ENCODE measurements at places on chromosomes 11 and 22. TPM values are rescaled to one million over a fixed set of nuclear protein-coding genes. Genes with fewer than 3 reads are reported as not detected.

Gene TTC28
- 3.7 TPM for total RNA-seq

Gene NCR3LG1
- 1.1 TPM for total RNA-seq

Gene TMEM151A
- not detected for total RNA-seq

Gene OMP
- not detected for total RNA-seq

Gene KCNJ1
- total RNA-seq = not detected

Gene P2RX6
- 0.12 TPM for total RNA-seq

Gene SAMM50
- total RNA-seq = 49.9 TPM

Gene MIOX
- 0.32 TPM for total RNA-seq

Gene FAM227A
- total RNA-seq = 0.39 TPM

Gene BAIAP2L2
- 0.61 TPM for total RNA-seq

Gene P2RY6
- total RNA-seq = not detected

Gene CHRM4
- 1.3 TPM for total RNA-seq

Gene RBM7
- 32.4 TPM for total RNA-seq

Gene RASL10A
- total RNA-seq = 0.76 TPM

Gene KDELR3
- 0.95 TPM for total RNA-seq

Gene OR52I2
- not detected for total RNA-seq

Gene MARK2
- 65.9 TPM for total RNA-seq

Gene MN1
- total RNA-seq = 0.34 TPM

Gene TUBGCP6
- total RNA-seq = 65.9 TPM

Gene ZMAT5
- 29.0 TPM for total RNA-seq

Gene GPR137
- total RNA-seq = 49.4 TPM

Gene GLYATL2
- not detected for total RNA-seq

Data from T-helper 1 cell treated with Interleukin-12 subunit alpha and Interleukin-12 subunit beta and Interleukin-4 antibody, amounts not matched to agents 30 ng/mL and 1 ng/mL, for 36 hours (primary cell).